ENCODE measurements at places on chromosomes 7 and 10.

DNA sequence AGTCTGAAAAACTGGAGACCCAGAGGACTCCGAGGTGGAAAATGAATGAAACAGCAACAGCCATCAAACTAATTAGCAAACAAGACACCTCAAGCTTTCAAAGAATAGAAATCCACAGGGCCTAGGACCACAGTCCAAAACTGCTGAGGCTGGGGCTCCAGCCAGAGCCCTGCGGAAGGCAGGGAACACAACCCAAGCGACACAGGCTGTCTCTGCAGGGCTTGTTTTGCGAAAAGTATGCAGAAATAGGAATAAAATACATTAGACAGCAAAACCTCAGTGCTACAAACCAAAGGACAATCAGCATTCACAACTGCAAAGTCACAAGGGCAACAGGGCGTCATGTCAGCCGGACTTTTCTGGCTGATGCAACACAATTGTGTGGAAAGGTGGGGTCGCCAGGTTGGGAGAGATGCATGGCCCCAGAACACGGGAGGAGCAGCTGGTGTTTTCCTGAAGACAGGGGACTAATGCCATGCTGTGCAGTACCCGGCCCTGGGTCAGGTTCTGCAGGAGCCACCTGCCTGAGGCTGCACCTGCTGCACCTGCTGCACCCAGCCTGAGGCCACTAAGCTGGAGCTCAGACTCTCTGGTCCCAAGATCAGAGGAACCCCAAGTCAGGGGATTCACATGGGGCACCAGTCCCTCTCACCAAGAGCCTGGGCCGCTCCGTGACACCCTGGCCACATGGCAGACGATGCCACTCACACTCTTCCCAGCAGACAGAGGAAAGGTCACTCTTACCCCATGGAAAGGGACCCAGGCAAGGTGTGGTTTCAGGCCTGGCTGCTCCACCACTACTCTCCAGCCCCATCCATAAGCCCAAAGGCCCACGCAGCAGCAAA is 74.2 kb downstream of the MAD1L1 start:
- DNase-seq, result no peak

DNA sequence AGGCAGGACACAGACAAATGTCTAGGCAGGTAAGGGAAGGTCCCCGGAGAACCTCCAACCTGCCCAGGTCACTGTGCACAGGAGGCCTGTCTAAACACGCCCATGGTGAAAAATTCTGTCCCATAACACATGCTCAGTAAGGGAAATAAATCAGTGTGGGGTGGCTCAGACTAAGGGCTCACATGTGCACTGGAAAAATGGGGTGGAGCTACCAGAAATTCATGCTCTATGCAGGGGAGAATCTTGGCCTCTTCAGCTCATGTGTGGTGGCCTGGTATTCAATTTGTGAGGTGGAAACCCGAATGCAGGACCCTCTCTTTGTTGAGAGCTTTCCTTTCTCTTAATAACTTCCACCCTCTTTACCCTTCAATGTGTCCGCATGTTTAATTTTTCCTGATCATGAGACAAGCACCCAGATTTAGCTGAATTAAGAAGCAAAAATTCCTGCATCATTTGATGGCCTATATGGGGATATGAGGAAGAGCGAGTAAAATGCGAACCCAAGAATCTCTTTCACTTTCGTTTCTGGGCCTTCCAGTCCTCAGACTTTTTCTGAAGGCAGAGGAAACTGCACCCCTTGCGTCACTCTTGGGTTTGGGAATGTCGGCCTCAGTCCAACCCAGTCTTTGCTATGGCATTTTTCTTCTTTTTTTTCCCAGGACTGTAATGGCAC is 163.2 kb downstream of the DGKB start:
- DNase-seq, result no peak

DNA sequence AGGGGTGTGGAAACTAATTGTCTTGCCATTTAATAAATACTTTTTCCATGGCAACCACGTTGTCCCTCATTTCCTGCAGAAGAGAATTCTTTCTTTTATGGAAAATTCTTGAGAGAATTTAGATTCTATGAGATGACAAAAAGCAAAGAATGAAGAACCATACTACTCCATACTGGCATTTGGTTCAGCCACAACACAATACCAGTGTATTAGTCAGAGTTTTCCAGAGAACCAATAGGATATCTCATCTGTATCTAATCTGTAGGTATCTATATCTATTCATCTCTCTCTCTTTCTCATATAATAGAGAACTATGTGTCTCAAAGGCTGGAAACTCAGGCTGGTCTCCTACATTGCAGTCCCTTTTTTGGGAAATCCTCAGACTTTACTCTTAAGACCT is 44.6 kb upstream of the NAMPT start:
- DNase-seq, result no peak

DNA sequence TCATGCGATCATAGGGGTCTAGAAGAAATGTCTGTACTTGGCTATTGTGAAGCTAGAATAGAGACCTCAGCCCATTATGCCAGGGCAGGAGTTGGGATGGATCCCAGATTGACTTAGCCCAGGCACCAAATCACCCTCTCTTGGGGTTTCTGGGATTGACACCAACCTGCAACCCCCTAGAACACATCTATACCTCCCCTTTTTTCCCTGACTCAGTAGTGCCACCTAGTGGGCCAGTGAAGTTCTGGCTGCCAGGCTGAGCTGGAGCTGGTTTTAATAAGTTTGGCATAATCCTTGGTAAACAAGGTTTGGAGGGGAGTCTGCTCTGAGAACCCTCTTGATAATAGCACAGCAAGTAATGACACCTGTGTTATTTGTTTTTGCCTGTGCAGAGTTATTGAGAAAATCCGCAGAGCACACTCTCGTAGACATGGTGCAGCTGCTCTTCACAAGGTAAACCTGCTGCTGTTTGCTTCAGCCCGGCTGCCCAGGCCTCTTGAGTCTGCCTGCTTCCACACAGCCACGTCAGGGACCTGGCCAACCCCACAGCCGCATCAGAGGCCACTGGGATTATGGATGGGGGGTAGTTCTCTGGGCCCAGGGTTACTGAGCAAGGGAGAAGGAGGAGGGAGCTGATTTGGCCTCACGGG is 43.3 kb upstream of the NFKB2 start:
- peak; percentile 69 for DNase-seq

GRCh38 chr7:144670218-144670617 is 165.6 kb downstream of the TPK1 start:
- no peak for DNase-seq

- DNase-seq, result no peak
These were observed 149.2 kb downstream of the RPS24 start for GRCh38 chr10:78182841-78183240.

DNA sequence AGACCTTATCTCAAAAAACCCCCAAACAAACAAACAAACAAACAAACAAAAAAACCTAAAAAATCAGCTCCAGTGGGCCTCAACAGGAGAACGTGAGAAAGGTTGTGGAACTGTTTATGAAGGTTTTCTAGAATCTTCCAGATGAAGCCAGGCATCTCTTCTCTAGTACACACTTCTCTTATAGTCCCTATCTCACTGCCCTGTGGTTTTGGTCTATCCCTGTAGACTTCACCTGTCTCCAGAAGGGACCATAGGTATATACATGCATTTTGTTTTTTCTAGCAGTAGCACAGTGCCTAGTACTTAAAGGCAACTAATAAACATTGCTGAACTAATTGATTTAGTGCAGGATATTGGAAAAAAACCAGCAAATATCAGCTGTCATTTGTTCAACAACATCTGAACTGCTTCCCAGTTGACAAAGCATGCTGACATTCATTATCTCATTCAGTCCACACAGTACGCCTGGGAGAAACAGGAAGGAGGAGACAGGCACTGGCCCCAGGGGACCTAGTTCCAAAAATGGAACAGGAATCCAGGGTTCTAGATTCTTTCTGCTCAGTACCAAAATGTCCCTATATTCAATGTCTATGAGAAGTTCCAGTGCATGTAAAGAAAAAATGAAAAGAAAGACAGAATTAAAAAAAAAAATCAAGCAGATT is 59.8 kb downstream of the C10orf67 start:
- no peak for DNase-seq

GRCh38 chr10:22259280-22259679 is 41.5 kb upstream of the EBLN1 start:
- no peak for DNase-seq

- DNase-seq, result no peak
These were observed 97.1 kb upstream of the MXI1 start for GRCh38 chr10:110110338-110110737.

DNA sequence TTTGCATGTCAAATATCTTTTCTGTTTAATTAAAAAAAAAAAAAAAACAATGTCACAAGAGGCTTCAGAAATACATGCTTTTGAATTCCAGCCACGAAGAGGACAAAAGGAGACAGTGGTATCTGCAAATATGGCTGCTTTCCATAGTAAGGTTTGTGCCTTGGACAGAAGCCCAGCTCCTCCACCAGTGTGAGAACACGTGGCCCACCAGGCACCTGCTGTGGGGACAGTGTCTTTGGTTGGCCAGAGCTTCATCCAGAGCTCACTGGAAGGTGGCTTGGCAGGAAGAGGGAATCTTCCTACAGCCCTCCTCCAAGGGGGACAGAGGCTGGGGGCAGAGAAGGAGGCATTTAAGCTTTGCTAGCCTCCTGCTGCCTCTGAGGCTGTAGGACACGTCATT is 144.6 kb downstream of the GLCCI1 start:
- DNase-seq, result no peak

DNA sequence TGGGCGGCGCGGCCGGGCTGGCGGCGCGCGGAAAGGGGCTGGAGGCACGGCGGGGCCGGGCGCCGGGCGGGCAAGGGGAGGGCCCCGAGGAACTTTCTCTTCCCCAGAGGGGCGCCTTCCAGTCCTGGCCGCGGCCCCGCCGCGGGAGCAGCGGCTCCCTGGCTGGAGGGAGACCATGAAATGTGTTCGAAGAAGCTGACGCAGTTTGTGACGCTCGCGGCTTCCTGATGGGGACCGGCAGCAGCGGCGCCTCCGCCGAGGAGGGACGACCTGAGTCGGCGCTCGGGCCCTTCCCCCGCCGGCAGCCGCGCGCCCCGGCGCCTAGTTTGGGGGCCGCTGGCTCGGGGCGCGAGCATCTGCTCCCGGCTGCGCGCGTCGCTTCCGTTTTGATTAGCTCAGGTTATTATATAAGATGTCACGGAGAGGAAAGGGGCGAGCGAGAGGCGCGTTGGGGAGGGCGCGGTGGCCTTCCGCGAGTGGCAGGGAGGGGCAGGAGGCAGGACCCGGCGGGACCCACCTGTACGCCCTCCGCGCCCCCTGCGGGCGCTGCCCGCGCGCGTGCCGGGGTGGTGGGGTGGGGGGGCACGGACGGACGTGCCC is 57.1 kb upstream of the PCGF5 start:
- DNase-seq, result peak; percentile 55

- DNase-seq, result no peak
These were observed 12.0 kb upstream of the KCNMA1 start for GRCh38 chr10:77649333-77650331.

- no peak for DNase-seq
These were observed 46.5 kb downstream of the DLD start for GRCh38 chr7:107937531-107937930.

GRCh38 chr10:20608503-20608902 is 288.6 kb downstream of the NEBL start:
- DNase-seq, result no peak

- DNase-seq, result no peak
These were observed 202.4 kb upstream of the KLF14 start for GRCh38 chr7:130936202-130936931.

DNA sequence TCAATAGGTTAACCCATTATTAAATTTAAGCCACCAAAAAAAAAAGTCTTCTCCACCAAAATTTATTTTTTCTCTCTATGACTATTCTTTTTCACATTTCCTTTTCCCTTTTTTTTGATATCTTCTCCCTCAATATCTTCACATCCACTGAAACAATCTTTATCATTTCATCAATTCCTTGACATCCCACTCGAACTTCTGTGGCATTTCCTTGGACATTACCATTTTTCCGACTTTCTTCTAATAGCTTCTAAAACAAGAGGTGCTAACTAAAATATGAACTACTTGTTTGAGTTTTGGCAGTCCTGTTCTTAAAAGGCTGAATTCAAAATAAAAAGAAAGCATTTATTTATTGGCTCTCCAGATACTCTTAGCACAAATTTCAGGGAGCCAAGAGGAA is 684 bp upstream of the CTNNA3 start:
- no peak for DNase-seq

DNA sequence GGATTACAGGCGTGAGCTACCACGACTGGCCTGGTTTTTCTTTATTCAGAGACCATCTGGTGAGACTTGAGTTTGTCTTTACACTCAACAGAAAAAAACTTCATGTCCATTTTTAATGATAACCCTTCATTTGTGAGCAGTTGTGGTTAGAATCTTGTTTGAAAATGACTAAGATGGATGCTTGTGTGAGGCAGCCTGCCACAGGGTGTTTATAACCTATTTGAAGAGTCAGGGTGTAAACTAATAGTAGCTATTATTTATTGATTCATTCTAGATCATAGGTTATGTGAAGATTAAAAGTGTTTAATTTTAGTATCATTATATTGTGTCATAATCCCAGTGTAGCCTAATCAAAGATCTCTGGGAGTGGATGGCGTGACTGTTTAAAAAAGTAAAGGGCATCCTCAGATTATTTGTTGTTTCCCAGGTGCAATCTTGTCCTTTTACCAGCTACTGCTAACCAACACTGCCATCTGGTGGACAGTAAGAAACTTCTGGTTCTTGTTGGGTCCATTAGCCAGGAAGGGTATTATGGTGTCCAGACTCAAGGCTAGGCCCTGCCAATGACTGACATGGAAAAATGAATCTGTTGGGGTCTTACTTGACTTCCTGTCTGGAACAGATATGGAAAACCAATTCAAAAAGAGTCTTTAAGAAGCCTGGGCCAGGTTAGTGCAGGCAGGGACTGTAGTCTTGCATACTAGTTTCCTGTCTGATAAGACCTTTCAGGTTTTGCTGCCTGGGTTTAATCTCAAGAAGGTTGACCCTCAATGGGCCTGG is 24.9 kb downstream of the NRBF2 start:
- peak; percentile 39 for DNase-seq

DNA sequence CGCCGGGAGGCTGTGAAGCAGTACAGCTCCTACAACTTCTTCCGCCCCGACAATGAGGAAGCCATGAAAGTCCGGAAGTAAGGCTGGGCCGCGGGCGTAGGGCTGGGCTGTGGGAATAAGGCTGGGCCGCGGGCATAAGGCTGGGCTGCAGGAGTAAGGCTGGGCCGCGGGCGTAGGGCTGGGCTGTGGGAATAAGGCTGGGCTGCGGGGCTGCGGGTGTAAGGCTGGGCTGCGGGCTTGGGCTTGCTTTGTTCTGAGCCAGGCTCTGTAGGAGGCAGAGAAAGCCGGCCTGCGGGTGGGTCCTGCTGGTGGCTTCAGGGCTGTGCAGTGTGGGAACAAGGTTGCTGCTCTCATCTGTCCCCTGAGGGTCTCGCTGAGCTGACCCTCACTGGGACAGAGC is 12.5 kb downstream of the PFKFB3 start:
- no peak for DNase-seq

GRCh38 chr10:121921238-121921931 is 6.4 kb downstream of the ATE1 start:
- DNase-seq, result no peak

Data from colonic mucosa (tissue), 4 donors.